NCI-H2029 treated with DMSO at 0.1 percent for 48 hours (cell line): ENCODE measurements at places on chromosomes 12 and 14.
A peak's percentile ranks its signal among the peaks of the same experiment; 100 is the strongest.

DNA sequence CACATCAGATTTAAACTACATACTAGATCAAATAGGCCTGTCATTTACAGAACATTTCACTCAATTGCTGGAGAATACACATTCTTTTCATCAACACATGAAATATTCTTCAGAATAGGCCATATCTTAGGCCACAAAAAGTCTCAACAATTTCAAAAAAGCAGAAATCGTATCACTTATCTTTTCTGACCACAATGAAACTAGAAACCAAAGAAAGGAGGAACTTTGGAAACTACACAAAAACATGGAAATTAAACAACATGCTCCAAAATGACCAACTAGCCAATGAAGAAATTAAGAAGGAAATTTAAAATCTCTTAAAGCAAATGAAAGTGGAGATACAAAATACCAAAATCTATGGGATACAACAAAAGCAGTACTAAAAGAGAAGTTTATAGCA is 35.1 kb downstream of the PARP11 start:
- no peak for DNase-seq

DNA sequence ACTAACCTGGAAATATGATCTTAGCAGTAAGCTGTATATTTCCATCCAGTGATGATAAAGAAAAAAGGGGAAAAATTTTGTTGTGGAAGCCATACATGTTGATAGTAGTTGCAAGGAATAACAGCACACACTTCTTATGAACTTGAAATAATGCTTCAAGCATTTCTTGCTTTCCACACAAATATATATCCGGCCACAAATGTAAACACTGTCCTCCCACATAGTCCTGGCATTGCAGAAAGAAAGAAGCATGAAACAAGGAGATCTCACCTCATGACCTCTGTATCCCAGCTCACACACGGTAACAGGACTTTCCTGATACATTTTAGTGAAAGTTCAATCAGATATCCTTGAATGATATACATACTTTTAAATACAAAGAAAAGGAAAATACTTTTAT is 56.0 kb downstream of the LLPH start:
- DNase-seq, result no peak

DNA sequence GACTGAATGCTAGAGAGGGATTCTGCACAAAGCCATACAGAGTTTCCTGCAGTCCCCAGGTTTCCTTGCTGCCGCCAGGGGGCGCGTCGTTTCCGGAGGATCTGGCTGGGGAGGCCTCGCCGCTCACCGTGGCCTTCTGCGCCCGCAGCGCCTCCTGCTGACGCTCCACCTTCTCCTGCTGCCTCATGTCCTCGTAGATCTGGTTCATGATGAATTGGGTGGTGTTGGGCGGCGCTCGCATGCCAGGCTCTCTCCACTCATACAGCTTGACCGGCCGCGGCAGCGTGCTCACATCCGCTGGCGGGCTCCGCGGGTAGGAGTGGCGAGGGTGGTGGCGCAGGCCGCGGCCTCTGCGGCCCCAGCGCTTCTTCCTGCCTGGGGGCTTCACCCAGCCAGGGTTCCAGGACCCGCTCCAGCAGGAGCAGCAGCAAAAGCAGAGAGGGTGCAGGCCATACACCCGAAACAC is 987 bp downstream of the CCER1 start:
- DNase-seq, result no peak

DNA sequence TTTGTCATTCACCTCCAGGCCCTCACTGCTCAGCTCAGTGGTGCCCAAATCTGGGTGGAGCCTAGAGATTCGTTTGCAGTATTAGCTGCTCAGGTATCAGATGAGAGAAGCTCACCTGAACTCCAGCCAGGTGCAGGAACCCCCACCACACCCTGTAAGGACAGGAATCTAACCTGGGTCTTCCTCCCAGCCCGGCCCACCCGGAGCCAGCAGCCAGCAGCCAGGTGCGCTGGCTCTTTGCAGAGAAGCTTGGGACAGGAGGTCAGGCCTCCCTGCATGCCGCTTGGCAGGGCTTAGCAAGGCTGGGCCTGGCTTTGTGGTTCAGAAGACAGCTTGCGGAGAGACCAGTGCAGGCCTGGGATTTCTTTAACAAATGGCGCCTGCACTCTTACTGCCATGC is 125.6 kb upstream of the MYL2 start:
- no peak for DNase-seq

- DNase-seq, result no peak
Observed at GRCh38 chr12:106358396-106359241, 1.1 kb downstream of the POLR3B start.

GRCh38 chr12:56898938-56899337 is 35.3 kb downstream of the SDR9C7 start:
- DNase-seq, result no peak

- no peak for DNase-seq
Observed at GRCh38 chr12:98294051-98294805, 221.2 kb upstream of the TMPO start.

DNA sequence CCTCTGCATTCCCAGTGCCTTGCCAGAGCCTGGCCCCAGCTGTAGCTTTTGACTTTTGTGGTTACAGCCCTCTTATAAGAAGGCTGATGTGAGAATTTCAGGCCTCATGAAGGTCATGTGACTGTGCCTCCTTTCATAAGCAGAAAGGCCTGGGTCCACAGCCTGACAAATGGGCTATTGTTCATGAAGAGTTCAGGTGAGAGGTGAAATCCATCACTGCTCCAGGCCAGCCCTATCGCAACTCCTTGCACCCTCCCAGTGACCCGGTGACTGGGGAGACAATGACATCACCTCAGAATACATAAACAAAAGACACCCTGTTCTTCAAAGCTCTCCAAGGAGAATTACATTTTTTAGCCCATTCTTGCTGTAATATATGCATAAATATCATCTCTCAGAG is 321.5 kb downstream of the PCNX1 start:
- DNase-seq, result no peak

DNA sequence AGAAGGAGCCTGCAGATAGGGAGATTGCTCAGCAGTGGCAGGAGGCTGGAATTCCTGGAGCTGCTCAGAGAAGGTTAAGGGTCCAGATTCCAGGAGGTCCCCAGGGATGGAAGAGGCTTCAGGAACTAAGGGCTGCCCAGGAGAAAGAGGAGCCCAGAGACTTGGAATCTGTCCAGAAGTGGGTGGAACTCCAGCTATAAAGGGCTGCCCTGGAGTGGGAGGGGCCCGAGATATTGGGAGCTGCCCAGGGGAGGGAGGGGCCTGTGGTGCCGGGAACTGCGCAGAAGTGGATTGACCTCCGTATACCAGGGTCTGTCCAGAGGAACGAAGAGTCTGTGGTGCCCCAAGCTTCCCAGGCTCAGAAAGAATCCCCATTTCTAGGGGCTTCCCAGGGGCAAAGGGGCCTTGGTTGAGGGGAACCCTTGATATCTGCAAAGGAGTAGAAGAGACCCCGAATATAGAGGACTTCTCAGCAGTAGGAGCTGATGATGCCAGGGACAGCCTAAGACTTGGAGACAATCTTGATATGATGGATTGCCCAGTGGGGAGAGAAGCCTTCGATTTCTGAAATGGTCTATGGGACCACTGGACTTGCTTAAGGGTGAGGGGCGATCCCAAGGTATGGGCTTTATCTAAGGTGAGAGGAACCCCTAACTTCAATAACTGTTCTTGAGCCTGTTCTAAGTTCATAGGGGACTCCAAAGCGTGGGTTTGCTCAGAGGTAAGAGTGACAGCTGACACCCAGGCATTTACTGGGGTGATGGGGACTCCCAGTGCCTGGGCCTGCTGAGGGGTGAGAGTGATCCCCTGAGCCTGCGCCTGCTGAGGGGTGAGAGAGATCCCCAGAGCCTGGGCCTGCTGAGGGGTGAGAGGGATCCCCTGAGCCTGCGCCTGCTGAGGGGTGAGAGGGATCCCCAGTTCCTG is 45.0 kb downstream of the FAM186A start:
- DNase-seq, result peak; percentile 62

DNA sequence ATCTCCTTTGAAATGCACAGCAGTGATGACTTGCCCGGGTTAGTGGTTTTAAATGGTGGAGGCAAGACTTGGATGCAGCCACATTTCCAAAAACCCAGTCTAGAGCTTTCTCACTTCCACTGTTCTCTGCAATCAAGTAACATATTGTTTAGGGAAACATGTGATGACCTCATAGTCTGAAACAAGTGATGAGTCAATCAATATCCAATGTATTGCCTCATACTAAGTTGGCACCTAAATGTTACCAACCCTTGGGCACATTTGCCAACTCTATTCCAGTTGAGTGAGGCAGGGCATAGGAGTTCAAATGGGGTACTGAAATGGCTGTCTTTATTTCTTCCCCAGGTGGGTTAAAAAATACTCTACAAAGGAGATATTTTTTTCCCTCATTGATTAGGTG is 1105.4 kb downstream of the VRK1 start:
- DNase-seq, result no peak

DNA sequence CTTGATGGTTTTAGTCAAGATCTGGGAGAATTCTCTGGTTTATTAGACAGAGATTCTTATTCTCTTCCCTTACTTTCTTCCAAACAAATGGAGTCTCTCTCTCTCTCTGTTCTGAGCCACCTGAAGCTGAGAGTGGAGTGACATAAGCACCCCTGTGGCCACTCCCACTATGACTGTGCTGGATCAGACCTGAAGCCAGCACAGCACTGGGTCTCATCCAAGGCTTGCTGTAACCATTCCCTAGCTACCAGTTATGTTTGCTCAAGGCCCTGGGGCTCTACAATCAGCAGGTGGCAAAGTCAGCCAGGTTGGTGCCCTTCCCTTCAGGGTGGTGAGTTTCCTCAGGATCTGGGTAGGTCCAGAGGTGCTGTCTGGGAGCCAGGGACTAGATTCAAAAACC is 568.5 kb downstream of the AACS start:
- DNase-seq, result peak; percentile 7

- DNase-seq, result no peak
Observed at GRCh38 chr14:53167602-53168328, 14.6 kb upstream of the DDHD1 start.

DNA sequence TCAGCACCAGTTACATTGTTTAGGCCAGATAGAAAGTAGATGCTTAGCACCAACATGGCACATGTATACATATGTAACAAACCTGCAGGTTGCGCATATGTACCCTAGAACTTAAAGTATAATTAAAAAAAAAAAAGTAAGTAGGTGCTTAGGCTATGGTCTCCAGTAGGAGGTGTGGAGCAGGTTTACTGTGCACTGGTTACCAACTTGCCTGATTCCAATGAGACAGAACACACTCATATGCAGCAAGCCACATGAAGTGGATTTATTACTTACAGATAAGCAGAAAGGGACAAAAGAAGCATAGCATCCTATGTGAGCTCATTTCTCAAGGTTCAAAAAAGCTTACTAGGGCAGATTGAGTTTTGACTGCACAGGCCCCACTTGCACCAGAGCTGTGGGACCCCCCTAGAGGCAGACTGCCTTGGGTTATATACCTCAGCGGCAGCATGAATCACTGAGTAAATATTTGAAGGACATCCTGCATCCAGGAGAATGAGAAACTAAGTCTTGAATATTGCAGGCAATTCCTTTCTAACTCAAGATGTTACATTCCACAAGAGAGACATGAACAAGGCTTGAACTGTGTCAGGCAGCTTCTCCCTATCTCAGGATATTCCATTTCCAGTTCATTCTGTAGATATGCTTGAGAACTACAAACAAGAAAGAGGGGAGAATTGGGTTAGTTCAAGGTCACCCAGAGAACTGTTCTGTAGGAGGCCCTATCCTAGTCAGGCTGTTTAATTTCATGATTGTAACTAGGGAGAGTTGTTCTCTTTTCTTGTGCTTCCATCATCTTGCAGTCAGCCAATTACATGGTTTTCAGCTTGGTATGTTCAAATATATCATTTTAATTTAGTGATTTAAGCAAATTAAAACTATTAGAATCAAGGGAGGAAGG is 30.1 kb downstream of the LRFN5 start:
- DNase-seq, result no peak

DNA sequence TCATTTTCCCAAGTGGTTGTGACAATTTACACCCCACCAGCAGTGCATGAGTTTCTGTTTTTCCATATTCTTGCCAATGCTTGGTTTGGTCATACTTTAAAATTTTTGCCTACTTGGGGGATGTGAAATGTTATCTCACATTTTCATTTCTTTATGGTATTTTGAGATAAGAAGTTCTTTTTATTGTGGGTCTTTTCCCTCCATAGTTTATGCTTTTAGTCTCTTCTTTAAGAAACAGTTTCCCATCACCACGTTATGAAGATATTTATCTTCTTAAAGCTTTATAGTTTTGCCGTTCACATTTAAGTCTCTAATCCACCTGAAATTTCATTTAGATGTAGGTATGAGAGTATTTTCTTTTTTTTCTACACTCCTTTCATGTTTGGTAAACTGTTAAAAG is 95.7 kb downstream of the PPM1A start:
- no peak for DNase-seq

DNA sequence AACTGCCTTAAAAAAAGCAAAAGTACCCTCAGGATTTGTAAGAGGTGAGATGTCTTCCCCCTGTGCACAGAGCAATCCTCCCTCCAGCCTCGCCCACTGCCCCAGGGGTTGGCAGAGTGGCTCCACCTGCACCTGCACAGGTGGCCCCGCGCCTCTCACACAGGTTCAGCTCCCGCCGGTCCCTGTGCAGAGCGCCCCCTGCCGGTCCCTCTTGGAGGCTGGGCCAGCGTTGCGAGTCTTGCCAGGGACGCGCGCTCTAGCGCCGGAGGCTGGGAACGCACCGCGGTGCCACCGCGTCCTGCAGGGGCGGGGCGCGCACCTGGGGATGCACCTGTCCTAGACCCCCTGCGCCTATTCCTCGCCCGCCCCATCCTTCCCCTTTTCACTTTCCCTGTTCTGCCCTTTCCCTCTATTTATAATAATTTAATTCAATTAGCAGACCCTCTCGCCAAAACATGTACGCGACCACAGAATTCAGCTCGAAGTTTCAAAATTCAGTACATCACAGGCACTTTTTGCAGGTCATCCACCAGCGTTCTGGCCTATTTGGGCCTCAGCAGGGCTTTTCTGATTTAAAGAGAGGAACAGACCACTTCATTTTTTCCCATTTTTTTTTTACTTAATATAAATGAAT is 618.6 kb downstream of the AACS start:
- no peak for DNase-seq

GRCh38 chr14:92753250-92753649 is 4.8 kb upstream of the LGMN start:
- DNase-seq, result no peak

GRCh38 chr12:76270657-76271358 is 77.4 kb downstream of the BBS10 start:
- DNase-seq, result no peak

DNA sequence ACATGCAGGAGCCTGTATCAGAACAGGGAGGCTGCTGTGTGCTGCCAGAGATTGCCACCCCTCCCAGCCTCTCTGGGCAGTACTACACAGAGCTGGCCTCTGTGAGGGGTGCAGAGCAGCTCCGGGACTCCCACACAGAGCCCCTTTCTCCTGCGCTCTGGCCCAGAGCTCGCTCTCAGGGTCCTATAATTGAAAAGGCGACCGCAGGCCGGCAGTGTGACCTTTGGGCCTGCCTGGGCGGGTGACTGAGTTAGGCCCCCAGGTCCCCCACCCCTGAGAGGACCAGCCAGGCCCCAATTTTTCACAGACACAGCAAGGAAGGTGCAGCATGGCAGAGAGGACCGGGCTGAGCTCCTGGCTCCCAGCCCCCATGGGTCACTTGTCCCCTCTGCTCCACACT is 136.4 kb downstream of the ZFP36L1 start:
- no peak for DNase-seq
